Activated CD4-positive, alpha-beta T cell treated with anti-CD3 and anti-CD28 coated beads, Interleukin-2, amount 50 U/mL, for 4 hours (primary cell): ENCODE measurements at places on chromosomes 7 and 10.
A peak's percentile ranks its signal among the peaks of the same experiment; 100 is the strongest.

DNA sequence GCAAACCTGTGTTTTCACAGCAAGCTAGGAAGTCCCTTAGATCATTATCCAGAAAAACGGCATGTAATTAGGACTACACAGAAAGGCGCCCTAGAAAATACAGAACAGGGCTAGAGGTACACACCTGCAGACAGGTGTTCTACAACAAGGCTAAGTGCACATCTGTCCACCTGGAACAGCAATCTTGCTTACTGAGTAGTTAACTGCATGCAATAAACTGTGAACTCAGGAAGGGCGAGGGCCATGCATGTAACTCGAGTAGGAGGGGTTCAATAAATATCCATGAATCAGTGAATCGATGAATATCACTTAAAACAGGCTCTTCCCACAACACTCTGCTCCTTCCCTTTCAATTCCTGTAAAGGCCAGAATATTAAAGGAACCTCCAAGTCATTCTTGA is 22.0 kb downstream of the FAM171A1 start:
- DNase-seq: no peak

GRCh38 chr10:72524489-72524888 is 101.4 kb downstream of the MICU1 start:
- no peak for DNase-seq

- no peak for DNase-seq
These were observed 83.1 kb downstream of the LHPP start for GRCh38 chr10:124544711-124545110.

GRCh38 chr10:88244781-88245625 is 338.1 kb downstream of the RNLS start:
- DNase-seq: no peak

- DNase-seq: no peak
These were observed 12.0 kb upstream of the KCNMA1 start for GRCh38 chr10:77649333-77650331.

- peak; percentile 95 for DNase-seq
These were observed 40.2 kb upstream of the FOXK1 start for GRCh38 chr7:4641667-4642467.

- DNase-seq: peak; percentile 11
These were observed 17.9 kb upstream of the BAIAP2L1 start for GRCh38 chr7:98418636-98419315.

GRCh38 chr7:146094356-146094755 is 22.2 kb upstream of the CNTNAP2 start:
- DNase-seq: no peak

DNA sequence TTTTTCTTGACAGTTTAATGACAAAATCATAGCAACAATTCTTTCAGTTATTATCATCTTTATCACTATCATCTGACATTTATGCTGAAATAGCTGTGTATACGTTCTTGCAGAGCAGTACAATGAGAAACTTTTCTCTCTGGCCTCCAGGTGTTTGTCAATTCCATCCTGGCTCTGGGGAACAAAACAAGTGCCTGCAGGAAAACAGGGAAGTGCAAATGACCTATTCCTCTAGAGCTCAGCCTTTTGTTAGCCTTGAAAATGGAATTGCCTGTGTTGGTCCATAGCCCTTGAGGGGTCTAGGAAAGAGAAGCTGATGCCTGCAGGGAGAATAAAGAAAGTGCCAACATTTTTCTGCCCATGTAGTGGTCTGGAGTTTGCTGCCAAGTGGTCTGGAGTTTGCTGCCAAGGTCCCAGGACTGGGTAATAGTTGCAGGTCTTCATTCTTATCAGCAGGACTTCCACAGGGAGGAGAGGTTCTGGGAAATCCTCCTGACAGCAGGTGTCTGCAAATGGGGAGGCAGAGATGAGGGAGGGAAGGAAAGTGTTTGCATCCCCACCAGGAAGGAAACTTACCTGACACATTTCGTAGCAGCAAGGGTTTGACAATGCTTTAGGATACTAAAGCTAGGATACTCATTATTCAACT is 10.1 kb upstream of the CSTF2T start:
- no peak for DNase-seq

DNA sequence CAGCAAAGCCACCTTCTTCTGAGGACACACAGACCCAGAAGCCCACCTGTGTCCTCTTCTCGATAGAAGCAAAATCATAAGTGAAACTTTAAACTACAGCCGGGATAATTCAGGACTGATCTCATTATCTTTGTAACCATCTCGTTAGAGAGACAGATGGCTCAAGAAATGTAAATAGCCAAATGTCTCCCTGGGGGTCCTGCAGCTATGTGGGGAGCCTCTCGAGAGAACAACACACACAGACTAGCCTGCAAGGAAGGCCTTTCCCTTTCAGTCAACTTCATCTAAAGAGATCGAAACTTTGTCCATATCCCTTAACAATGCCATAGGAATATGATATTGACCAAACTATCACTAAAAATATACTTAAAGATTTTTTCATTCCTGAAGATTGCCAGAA is 93.5 kb downstream of the VWC2 start:
- DNase-seq: no peak

DNA sequence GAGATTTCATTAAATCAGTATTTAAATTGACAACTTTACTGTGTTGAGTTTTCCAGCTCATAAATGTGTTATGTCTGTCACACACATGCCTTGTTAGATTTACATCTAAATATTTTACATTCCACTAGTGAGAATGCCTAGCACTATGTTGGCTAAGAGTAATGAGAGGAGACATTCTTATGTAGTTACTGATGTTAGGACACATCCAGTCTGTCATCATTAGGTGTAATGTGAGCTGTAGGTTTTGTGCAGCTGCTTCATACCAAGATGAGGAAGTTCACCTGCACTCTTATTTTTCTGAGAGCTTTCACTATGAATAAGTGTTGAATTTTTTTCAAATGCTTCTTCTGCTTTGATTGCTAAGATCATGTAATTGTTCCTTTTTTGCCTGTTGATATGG is 218.0 kb upstream of the IGFBP3 start:
- DNase-seq: no peak

- DNase-seq: no peak
These were observed 4.4 kb downstream of the ZP3 start for GRCh38 chr7:76428868-76429805.

- no peak for DNase-seq
These were observed 586.7 kb upstream of the GALNT17 start for GRCh38 chr7:70545214-70545613.

DNA sequence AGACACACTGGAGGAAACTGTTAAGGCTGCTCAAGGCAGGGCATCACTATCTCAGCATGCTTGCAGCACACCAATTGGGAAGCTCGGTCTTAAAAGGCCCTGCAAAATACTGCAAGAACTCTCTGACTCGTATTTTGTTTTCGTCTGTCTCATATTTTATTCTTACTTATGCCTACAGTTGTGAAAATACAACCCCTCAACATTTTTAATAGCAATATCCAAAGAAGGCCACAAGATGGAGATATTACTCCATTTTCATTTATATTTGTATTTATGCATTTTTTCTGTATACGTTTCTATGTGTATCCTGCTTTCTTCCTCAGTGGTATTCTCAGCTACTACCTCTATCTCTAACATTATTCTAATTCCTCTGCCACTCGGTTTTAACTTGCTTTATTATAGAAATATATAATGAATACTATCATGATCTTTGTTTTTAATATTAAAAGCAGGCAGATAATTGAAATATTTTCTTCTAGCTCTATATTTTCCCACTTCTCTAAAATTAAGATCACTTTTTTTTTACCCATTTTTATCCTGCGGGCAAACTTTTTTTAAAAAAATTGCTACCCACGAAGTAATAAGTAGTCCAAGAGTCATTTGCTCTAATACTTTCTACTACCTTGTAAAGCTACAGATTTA is 10.0 kb downstream of the DNAJC1 start:
- no peak for DNase-seq
